Left colon (tissue), 2 donors: ENCODE measurements at places on chromosomes 1 and 21.

DNA sequence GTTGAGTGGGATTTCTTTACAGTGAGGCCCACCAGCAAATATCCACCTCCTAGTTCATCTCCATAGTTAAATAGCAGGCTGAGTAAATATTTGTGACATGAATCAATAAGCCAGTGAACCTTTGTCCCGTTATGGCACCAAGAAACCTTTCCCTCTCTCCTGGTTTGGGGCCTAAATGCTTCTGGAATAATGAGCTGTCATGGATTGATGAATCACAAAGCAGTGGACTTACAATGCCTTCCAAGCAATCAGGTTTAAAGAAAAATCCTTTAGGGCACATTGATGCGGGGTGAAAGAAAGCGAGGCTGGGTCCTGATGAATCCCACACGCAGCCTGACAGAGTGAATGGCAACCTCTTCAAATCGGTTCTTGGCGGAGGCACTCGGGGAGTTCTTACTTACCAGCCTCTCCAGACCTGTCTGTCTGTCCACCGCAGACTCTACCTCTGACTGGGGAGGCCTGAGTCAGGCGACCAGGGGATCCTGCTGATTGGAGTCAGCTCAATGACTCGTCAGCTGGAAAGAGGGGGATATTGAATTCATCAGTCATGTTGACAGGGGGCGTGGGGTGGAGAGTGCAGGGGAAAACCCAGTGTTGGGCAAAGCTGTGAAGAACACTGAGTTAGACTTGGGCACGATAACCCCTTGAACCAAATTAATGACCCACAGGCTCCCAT, 247.3 kb downstream of the PLPP3 start:
- no peak for DNase-seq

DNA sequence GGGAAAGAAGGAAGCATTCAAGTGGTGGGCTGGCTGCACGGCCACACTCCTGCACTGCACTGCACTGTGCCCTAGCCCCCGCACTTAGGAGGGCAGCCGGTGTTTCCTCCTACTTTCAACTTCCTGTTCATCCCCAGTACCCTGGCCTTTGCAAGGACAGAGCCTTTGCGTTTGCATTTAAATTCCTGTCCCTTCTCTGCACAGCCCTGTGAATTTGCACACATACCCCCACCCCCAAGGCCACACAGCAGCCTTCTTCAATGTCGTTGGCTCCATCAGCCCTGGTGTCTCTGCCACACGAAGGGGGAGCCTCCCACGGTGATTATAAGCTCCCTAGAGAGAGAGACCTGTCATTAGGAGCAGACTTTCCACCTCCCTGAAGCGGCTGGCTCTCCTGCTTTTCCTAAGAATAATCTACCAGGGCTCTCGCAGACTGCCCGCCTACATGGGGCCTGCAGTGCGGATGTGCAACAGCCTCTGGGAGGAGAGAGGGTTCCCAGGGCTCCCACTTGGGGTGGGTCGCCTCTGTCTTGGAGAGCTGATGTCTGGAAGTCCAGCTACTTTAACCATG, 13.2 kb upstream of the SLC45A3 start:
- no peak for DNase-seq

DNA sequence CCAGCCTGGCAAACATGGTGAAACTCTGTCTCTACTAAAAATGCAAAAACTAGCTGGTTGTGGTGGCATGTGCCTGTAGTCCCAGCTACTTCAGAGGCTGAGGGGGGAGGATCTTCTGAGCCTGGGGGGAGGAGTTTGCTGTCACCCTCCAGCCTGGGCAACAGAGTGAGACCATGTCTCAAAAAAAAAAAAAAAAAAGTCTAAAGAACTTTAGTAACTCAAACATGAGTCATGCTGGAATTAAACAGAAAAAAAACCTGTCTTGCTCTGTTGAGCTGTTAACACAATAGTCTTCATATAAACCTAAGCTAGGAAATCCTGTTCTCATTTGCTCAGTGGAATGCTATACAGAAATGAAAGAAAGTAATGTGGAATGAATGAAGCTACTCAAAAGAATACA, 16.7 kb upstream of the DISP1 start:
- DNase-seq: no peak

- DNase-seq: peak; percentile 75
Measured at GRCh38 chr1:86502721-86503405, 34.1 kb downstream of the CLCA1 start.

DNA sequence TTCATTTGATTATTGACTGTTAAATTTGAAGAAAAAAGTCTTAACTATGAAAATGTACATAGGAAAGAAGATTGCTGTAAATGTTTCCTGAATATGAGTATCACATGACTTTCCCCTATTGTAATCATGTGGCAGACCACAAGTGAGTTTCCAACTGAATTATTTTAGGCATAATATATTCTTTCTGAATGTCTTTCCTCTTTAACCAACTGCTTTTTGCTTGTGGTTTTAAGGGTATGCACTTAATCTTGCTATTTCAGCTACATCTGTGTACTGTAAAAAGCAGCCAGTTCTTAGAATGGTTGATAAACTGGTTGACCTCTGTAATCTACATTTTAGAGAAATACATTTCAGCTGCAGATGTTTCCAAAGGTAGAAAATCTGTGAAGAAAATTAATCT, 400.7 kb downstream of the NEGR1 start:
- DNase-seq: no peak

DNA sequence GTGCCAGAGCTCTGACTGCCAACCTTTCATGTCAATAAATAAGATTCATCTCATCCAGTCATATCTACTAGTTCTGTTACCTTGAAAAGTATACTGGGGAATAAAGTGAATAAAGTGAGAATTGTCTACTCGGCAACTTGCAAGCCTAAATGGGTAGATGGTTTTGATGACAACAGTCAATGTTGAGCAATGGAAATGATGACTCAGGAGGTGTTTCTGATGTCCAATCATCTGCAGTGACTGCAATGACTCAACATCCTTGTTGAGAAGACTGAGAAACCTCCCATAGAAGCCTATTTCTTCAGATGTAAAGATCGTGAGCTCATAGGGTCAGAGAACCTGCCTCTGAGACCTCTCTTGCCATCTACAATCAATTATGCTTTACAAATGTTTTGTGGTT, 276.4 kb downstream of the SPATA17 start:
- no peak for DNase-seq

- peak; percentile 93 for DNase-seq
Measured at GRCh38 chr21:42474043-42474831, 21.8 kb downstream of the RSPH1 start.

DNA sequence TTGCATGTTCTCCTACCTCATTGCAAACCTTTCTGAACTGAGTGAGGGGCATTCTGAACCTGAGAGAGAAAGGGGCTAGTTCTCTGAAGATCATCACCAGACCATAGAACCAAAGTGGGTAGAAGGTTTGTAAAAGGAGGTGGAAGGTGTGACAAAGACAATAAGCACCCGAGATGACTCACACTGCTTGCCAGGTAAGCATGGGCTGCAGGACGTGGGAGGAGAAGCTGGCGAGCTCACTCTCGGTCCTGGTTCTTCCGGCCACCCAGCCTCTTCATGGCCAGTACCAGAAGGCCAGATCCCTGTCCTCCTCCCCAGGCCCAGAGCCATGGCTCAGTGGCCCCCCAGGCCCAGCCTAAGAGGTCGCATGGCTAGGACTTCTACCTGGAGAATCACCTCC, 128.3 kb downstream of the TMEM53 start:
- no peak for DNase-seq

GRCh38 chr21:15729674-15730483, at the start of gene USP25:
Gene USP25, plus strand, starts transcription at chr21:15729982. Its CDS starts 412 bp downstream, at chr21:15730394.
- peak; percentile 90 for DNase-seq

GRCh38 chr1:72060466-72061245, 221.7 kb downstream of the NEGR1 start:
- DNase-seq: no peak

DNA sequence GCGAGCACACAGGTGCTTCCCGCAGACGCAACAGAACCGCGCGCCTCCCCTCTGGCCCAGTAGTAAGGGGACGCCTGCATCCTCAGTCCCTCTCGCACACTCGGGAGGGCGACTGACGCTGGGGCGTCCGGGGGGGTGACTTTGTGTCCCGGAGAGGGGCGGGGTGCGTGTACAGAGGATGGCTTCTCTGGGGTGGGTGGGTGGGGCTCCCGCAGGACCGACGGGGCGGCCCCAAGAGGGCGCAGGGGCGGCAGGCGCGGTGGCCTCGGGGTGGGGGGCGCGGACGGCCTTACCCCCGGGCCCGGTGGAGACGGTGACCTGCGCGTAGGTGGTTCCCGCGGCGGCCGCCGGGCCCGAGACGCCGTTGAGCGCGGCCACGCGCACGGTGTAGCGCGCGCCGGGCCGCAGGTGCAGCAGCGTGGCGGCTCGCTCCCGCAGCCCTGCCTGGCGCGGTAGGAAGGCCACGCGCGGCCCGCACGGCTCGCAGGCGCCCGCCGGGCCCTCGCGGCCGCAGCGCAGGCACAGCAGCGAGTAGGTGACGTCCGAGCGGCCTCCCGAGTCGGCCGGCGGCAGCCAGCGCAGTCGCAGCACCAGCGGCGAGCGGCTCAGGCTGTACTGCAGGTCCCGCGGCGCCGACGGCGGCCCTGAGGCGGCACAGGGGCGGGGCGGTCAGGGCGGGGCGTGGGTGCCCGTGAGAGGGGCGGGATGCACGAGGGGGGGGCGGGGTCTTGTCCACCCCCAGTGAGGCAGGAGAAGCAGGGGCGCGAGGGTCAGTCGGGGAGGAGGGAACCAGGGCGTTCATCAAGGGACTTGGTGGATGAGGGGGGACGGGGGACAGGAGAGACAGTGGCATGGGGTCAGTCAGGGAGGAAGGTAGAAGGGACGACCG, 12.1 kb downstream of the EPHA10 start:
- DNase-seq: no peak

DNA sequence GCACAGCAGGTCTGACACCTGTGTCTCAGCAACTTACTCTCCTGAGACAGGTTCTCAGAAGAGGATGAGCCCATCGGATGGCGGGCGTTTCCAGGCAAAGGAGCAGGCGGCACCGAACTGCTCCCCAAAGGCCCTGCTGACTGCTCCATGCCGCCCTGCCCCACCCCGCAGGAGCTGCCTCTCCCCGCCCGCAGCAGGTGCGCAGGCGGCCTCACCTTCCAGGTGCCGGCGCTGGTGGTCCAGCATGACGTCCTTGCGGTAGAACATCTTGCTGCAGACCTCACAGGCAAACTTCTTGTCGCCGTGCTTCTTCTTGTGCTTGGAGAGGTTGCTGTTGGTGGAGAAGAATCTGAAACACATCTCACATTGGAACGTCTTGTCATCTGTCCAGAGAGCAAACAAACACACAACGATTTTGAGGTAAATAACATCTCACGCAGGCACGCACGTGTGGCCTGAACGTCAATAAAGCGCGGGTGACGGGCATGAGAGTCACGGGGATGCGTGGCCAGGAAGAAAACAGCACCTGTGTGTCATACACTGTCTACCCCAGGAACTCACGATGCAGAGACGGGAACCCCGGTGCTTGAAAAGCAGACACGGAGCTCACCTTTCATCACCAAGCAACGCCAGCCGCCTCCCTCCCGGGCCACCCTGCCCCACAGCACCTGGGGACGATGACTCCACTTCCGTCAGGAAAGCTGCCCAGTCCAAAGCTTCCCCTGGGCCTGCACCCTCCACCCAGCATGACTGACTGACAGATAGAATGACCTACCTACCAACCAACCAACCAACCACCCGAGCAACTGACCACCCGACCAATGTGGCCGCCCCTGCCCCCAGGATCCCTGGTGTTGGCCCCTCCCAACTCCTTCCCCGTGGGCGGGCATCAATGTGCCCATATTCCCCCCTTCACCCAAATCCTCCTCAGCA, 50.9 kb downstream of the PRDM15 start:
- no peak for DNase-seq

GRCh38 chr1:31742462-31743212, 21.5 kb downstream of the ADGRB2 start:
- DNase-seq: no peak

DNA sequence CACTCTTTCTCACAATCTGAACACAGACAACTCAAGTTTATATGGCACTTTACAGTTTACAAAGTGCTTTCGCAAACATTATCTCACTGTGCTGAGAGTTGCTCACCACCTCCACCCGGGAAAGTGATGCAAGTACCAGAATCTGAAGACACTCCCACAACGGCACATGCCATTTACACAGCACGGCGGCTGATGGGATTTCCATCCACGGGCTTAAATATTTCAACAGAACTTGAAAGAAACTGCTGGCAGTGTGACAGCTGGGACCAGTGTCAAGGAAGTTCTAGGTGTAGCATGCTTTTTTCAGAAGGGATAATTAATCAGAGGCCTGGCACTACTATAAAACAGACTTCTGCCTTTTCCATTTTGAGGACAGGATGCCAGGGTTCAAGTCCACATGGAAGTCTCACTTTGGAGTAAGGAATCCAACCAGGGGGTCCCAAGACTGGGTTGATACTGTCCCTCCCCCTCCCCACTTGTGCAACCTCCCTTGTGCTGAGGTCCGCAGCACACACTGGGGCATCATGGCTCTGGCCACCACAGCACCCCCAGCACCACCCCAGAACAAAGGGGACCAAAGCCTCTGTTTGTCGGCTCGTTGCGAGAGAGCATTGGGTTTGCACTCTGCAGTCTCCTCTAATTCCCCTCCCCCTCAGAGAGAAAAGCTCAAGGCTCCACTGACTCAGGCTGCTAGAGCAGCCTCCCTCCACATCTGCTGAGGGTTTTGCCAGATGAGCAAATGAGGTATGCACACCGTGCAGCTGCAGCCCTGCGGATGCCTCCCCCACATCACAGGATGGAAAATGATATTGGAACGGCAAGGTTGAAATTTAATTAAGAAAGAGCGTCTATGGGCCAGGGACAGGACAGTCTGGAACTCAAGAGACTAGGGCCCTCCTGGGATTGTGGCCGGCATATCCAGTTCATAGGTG, 154.9 kb downstream of the TGFBR3 start:
- DNase-seq: peak; percentile 51

DNA sequence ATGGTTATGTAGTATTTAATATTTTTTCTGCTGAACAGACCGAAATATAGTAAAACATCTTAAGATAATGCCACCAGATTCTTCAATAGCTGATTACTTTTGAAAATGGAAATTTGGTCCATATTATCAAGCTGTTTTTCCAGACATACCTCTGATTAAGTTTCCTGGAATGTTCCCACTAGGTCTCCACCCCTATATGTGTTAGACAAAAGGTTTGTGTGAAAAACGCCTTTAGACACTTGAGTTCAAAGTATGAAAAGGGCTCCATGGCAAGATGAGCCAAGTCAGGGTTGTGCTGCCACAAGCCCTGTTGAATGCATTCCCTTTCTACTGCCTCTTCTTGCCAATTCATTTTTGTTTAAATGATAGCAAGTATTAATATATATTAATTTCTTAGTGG, 52.7 kb downstream of the ZBTB17 start:
- DNase-seq: no peak

DNA sequence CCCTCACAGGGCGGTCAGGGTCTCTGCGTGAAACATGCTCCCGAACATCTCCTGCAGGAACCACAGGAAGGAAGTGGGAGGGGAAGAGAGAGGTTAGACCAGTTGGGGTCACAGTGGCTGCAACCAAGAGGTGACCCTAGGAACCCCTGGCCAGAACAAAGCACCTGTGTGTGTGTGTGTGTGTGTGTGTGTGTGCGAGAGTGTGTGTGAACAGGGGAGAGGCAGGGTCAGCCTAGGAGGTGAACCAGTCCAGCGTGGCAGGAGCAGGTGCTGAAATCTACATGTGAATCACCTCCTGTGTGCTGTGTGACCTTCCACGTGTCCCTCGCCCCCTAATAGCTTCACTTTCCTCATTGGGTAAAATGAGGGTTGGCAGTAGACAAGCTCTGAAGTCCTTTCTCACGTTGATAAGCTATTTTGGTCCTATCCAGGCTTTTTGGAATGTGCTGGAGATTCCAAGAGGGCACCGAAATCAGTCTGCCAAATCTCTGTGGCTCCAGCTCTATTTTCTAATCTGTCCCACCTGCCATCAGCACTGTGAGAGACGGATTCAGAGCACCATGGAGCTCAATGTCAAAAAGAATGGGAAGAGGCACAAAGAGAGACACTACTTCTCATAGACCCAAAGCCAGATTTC, 27.8 kb downstream of the SLC26A9 start:
- no peak for DNase-seq
